Airway epithelial cell (primary cell): ENCODE measurements at places on chromosomes 16 and 17. TPM values are rescaled to one million over a fixed set of nuclear protein-coding genes. Genes with fewer than 3 reads are reported as not detected.

The MLX gene
- total RNA-seq = 21.3 and 33.7 TPM in 2 replicates

The DHX8 gene
- total RNA-seq = 31.5 and 36.0 TPM in 2 replicates

The ZNF830 gene
- total RNA-seq = 8.9 and 9.3 TPM in 2 replicates

The KRT17 gene
- total RNA-seq = 20,831 and 21,525 TPM in 2 replicates

The NT5C3B gene
- total RNA-seq = 64.2 and 66.7 TPM in 2 replicates

The KRT24 gene
- 1.5 and 2.5 TPM in 2 replicates for total RNA-seq

The PROCA1 gene
- total RNA-seq = 0.21 and 2.6 TPM in 2 replicates

The CA7 gene
- not detected in 2 replicates for total RNA-seq

The LGALS9B gene
- 0.79 and 2.5 TPM in 2 replicates for total RNA-seq

The ACSM2A gene
- total RNA-seq = not detected in 2 replicates

The FOXN1 gene
- total RNA-seq = 2.7 and 11.1 TPM in 2 replicates

The CCT6B gene
- total RNA-seq = 0.84 and 1.2 TPM in 2 replicates

The TRPV2 gene
- total RNA-seq = 2.9 and 3.9 TPM in 2 replicates

The TUBB3 gene
- 159 and 160 TPM in 2 replicates for total RNA-seq

The VMO1 gene
- total RNA-seq = 4.0 TPM in 1 of 2 replicates, not detected in the other

The ADAD2 gene
- total RNA-seq = not detected in 2 replicates

The KRT15 gene
- 292 and 317 TPM in 2 replicates for total RNA-seq

The FOXL1 gene
- 2.9 and 4.3 TPM in 2 replicates for total RNA-seq

The KRTAP9-3 gene
- total RNA-seq = not detected in 2 replicates

The PPL gene
- total RNA-seq = 222 and 252 TPM in 2 replicates

The LRRC37A gene
- 0.49 and 0.93 TPM in 2 replicates for total RNA-seq

The CLEC19A gene
- not detected in 2 replicates for total RNA-seq

The TBC1D3I gene
- total RNA-seq = 0.28 TPM in 1 of 2 replicates, not detected in the other

The TOM1L1 gene
- 29.9 and 41.7 TPM in 2 replicates for total RNA-seq

The KDM6B gene
- 7.7 and 8.0 TPM in 2 replicates for total RNA-seq

The OSGIN1 gene
- 3.5 and 3.9 TPM in 2 replicates for total RNA-seq

The NPIPA7 gene
- total RNA-seq = 1.1 TPM in 1 of 2 replicates, not detected in the other

The HS3ST3A1 gene
- total RNA-seq = 2.5 and 3.3 TPM in 2 replicates

The CSNK1D gene
- 41.8 and 42.7 TPM in 2 replicates for total RNA-seq

The TBC1D3E gene
- not detected in 2 replicates for total RNA-seq

The CES1 gene
- not detected in 2 replicates for total RNA-seq

The RNF43 gene
- 6.4 and 7.5 TPM in 2 replicates for total RNA-seq

The FA2H gene
- 1.3 and 1.7 TPM in 2 replicates for total RNA-seq

The KLHL10 gene
- not detected in 2 replicates for total RNA-seq

The CFAP52 gene
- total RNA-seq = 0.09 TPM in 1 of 2 replicates, not detected in the other

The ATP1B2 gene
- not detected in 2 replicates for total RNA-seq

The MYOCD gene
- under 0.01 and 0.07 TPM in 2 replicates for total RNA-seq

The KRT36 gene
- not detected in 2 replicates for total RNA-seq

The ATP2A3 gene
- 0.35 TPM in 1 of 2 replicates, not detected in the other for total RNA-seq

The CLEC18A gene
- 0.05 and 0.07 TPM in 2 replicates for total RNA-seq

The CCR7 gene
- not detected in 2 replicates for total RNA-seq

The OR2C1 gene
- total RNA-seq = not detected in 2 replicates

The BEAN1 gene
- 0.42 TPM in 1 of 2 replicates, not detected in the other for total RNA-seq

The BCKDK gene
- total RNA-seq = 60.4 and 70.8 TPM in 2 replicates

The KSR1 gene
- 10.7 and 17.1 TPM in 2 replicates for total RNA-seq

The TNK1 gene
- total RNA-seq = 13.0 and 15.8 TPM in 2 replicates

The MPP3 gene
- total RNA-seq = 4.6 and 4.9 TPM in 2 replicates

The KRT31 gene
- 0.05 and 0.28 TPM in 2 replicates for total RNA-seq

The OR3A2 gene
- not detected in 2 replicates for total RNA-seq

The TMEM114 gene
- not detected in 2 replicates for total RNA-seq

The ARL5C gene
- total RNA-seq = not detected in 2 replicates

The ZNF267 gene
- 8.3 and 8.4 TPM in 2 replicates for total RNA-seq

The FZD2 gene
- total RNA-seq = 3.3 and 4.6 TPM in 2 replicates
